ENCODE measurements at places on chromosomes 1 and 21.

DNA sequence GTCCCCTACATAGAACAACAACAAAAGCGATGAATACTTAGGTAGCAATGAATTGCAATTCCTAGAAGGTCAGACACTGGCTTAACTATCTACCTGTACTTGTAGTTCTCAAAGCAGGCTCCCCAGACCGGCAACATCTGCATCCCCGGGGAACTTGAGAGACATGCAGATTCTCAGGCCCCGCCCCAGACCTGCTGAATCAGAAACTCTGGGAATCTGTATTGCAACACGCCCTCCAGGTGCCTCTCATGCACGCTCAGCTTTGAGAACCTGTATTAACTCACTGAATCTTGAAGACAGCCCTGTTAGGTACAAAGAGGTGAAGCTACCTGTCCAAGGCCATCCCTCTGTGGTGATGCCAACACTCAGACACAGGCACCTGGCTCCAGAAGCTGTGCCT is 128.1 kb downstream of the KAZN start:
- ATAC-seq: no peak

DNA sequence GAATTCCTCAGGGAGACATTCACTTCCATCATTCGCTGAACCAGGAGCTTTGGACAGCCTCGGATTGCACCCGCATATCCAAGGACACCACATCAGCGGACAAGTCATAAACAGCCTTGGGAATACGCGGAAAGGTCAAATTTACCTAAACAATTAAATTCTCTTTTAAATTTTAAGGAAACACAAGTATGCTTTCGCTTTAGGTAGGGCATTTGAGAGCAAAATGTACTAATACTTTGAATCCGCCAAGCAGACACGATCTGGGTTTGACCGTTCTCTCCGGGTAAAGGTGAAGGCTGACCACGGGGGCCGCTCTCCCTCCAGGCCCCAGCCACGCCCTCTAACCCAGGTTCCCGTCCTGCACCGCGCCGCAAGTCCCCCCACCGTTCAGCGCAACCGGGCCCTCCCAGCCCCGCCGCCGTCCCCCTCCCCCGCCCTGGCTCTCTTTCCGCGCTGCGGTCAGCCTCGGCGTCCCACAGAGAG is 479 bp upstream of the ACADM start:
- peak; percentile 73 for ATAC-seq

GRCh38 chr21:40633048-40633447 is 213.9 kb downstream of the DSCAM start:
- ATAC-seq: no peak

DNA sequence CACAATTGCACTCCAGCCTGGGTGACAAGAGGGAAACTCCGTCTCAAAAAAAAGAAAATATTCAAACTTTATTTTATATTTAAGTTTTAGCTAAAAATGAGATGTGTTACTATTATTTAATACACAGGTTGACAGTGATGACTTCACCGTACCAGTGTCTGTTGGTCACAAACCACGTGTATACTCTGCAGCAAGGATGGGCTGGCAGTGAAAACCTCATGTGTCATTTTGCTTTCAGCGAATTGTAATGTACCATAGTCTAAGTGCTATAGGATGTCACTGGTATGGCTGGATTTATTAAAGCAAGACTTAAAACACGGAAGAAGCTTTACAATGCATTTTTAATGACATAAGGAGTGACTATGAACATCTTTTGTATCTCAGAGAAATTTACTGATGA is 28.1 kb upstream of the NHLH2 start:
- no peak for ATAC-seq

- ATAC-seq: no peak
These were observed 79.1 kb downstream of the FMN2 start for GRCh38 chr1:240170806-240171205.

GRCh38 chr1:87684194-87684593 is 355.5 kb downstream of the LMO4 start:
- no peak for ATAC-seq

DNA sequence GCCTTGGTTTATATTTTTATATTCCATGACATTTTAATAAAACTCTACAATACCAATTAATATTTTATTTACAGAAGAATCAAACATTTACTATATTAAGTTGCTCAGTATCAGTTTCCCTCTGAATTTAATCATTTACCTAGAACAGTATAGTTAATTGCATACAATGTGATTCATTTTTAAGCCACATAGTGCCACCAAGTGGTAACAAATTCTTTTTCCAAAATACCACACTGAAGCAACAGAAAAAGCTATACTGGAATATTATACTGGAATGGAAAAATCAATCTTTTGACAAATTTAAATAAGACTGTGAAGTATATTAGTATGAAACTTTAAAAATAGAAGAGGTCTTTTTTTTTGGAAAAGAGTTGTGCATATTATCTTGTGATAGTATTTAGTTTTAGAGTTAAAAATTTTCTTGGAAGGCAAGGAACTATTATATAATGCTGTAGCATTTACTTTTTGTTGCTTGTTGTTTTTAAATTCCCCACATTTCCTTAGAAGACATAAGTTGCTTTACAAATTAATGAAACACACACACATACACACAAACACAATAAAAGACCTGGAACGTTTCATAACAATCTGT is 57.3 kb downstream of the ZNF644 start:
- ATAC-seq: no peak

- peak; percentile 34 for ATAC-seq
These were observed 126.0 kb downstream of the NR5A2 start for GRCh38 chr1:200153277-200154055.

GRCh38 chr1:179017383-179018326 is 8.0 kb upstream of the FAM20B start:
- ATAC-seq: peak; percentile 78

- no peak for ATAC-seq
These were observed 89.6 kb upstream of the CD34 start for GRCh38 chr1:208000504-208000903.

- ATAC-seq: no peak
These were observed 729.0 kb upstream of the BRINP3 start for GRCh38 chr1:191206513-191207207.

Data from esophagus mucosa (tissue), 1 donor.